ENCODE measurements at places on chromosomes 5 and 9.
A peak's percentile ranks its signal among the peaks of the same experiment; 100 is the strongest.

GRCh38 chr5:129930221-129930620, 26.0 kb downstream of the CHSY3 start:
- no peak for DNase-seq

DNA sequence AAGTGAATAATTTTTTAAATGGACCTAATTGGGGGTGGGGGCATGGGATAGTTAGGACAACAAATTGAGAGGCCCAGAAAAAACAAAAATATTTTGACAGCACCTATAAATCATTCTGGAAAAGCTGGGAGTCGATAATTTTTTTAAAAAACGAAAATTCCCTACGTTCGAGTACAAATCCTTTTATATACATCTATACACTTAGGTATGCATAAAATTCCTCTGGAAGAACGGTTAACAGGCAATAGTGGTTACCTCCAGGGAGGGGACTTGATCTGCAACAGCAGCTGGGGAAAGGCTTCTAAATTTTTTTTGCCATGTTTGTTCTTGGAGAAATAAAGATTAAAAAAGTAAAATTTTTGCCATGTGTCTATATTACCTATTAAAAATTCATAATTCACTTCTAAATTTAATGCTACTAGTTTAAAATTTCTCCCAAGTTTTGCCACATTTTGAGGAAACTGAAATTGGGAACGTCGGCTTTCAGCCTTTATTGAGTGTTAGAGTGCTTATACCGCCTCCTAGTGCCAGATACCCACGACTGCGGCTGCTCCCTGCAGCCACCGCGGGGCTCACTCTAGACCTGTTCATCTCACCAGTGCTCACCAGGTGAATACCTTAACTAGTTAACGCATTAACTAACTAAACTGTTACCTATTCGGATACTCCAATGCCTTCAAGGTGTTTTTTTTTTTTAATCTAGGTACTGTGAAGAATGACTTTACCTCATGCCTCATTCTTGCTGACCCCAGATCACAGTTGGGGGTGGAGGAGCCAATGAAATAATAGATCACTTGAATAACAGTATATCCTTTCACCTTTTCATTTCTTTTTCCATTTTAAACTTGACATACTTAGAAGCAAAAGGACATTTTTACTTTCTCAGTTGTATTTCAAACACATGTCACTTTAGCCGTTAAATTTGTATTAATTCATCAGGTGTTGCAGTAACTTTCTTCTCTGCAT, 1.8 kb upstream of the BHMT start:
- DNase-seq: no peak

DNA sequence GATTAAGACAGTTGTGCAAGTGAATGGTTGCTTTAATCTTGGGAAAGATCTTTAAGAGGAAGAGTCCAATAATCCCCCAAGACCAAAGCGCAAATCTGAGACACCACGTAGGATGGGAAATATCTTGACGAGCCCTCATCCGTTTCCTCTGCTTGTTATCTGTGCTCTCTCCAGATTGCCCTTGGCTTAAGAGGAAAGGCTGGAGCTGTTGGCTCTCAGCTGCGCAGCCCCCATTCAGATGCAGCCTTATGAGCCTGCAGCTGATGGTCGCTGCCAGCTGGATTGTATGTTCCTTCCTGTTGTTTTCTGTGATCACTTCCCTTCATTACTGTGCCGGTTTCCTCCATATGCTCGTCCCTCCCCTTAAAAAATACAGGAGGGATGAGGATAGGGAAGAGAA, 47.7 kb downstream of the PWWP2A start:
- DNase-seq: no peak

GRCh38 chr5:98454407-98454806, 319.1 kb upstream of the RGMB start:
- DNase-seq: no peak

GRCh38 chr5:140690376-140690932, 716 bp downstream of the HARS1 start:
- DNase-seq: no peak

- DNase-seq: no peak
These were observed 235.9 kb downstream of the FER start for GRCh38 chr5:108983461-108984092.

GRCh38 chr9:126301985-126302603, 24.5 kb upstream of the MVB12B start:
- DNase-seq: peak; percentile 47

GRCh38 chr9:93724852-93725251, 148.5 kb downstream of the PHF2 start:
- no peak for DNase-seq

- no peak for DNase-seq
These were observed 367.9 kb upstream of the GRAMD2B start for GRCh38 chr5:126055348-126055729.

GRCh38 chr5:52846182-52846842, 58.6 kb downstream of the ITGA1 start:
- no peak for DNase-seq

GRCh38 chr9:113541019-113541900, 77.7 kb downstream of the RGS3 start:
- no peak for DNase-seq

DNA sequence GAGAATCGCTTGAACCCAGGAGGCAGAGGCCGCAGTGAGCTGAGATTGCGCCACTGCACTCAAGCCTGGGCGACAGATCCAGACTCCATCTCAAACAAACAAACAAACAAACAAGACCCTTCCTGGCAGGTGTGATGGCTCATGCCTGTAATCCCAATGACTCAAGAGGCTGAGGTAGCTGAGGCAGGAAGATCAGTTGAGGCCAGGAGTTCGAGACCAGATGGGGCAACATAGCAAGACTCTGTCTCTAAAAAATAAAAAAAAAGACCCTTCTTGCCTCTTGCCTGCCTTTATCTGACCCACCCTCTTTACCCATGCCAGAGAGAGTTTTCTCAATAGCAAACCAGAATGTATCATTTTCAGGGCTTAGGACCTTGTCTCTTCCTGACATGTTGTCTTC, 8.8 kb upstream of the PANK3 start:
- no peak for DNase-seq

DNA sequence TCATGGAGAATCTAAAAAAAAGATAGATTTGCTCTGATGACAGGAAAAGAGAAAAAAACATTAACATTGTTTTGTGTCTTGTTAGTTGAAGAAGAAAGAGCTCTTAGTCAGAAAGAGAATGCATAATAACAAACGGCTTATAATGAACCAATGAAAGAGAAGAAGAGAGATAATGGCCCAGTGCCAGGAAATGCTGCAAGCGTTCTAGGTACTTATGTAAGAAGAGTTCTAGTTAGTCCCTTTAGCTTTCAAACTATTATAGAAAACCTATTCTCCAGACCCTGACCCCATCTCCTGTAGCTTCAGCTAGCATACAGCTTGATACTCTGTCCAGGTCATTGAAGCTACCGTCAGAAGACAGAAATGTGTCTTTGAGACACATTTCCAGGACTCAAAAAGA, 70.2 kb downstream of the FBXL17 start:
- DNase-seq: no peak

- DNase-seq: no peak
These were observed 223.2 kb upstream of the ACO1 start for GRCh38 chr9:32161209-32161608.

- DNase-seq: peak; percentile 9
These were observed 29.4 kb downstream of the SYK start for GRCh38 chr9:90830977-90831376.

- DNase-seq: no peak
These were observed 13.5 kb downstream of the TXNDC15 start for GRCh38 chr5:134887593-134888159.

DNA sequence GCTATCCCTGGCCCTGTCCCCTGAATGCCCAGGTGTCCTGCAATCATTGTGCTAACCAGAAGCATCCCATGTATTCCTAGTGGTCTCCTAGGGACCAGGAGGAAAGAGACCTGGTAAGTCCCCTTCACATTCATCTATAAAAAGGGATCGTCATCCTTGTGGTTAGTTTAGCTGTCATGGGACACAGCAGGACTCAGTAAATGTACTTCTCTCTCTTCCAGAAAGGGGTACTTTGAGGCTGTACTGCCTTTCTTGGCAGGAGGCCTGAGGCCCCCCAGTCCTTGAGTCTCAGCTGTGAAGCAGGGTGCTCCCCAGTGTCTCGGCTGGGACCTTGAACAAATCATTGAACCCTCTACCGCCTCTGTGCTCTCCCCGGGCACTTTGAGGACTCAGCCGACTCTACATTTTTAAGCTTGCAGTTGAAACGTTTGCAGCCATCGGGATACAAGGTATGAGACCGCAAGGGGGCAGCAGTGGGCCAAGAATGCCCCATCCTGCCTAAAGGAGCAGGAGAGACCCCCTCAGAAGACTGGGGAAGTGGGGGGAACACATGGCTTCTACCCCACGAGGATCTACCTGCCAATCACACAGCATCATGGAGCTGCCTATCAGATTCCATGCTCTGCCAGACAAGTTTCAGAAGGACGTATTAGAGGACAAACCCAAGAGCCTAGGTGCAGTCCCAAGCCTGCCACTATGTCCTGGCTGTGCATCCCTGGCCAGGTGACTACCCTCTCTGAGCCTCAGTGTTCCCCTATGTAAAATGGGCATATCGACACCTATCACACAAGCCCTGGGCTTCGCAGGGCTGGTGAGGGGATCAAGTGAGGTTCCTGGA, 2.4 kb upstream of the PHYKPL start:
- DNase-seq: no peak

DNA sequence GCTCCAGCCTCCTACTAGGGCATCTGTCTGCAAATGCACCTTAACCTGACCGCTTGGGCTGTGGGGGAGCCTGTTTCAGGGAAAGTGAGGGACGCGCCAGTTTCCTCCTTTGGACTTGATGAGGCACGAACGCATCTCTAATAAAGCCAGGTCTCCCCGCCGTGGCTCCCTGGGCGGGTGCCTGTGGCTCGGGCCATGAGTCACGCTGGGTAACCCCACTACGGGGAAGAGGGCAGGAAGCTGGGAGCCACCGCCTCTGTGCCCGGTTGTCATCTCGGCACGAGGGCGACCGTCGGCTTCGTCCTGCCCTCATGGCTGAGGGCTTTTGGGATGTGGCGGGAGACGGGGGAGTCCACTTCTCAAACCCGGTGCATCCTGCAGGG, 12.1 kb downstream of the NOTCH1 start:
- peak; percentile 88 for DNase-seq

- DNase-seq: no peak
These were observed 1.7 kb upstream of the SLC34A1 start for GRCh38 chr5:177382423-177383029.

GRCh38 chr5:166286832-166287231, 2004.6 kb upstream of the WWC1 start:
- DNase-seq: no peak

- no peak for DNase-seq
These were observed 465.3 kb upstream of the ARRDC3 start for GRCh38 chr5:91848453-91848852.

DNA sequence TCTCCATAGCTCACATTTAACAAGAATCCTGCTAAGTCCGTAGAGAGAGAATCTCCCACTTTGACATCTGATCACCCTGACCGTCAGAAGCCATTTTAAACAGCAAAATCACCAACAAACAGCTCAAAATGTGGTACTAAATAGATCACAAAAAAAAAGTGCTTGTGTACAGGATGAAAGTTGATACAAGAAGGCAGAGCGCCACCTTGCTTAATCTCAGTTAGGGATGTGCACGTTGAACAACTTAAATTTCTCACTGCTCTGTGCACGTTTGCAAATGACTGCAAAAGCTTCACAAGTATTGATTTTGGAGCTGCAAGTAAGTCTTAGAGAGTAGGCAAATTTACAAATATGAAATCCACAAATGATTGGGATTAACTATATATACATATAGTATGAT, 63.1 kb upstream of the NREP start:
- DNase-seq: no peak

DNA sequence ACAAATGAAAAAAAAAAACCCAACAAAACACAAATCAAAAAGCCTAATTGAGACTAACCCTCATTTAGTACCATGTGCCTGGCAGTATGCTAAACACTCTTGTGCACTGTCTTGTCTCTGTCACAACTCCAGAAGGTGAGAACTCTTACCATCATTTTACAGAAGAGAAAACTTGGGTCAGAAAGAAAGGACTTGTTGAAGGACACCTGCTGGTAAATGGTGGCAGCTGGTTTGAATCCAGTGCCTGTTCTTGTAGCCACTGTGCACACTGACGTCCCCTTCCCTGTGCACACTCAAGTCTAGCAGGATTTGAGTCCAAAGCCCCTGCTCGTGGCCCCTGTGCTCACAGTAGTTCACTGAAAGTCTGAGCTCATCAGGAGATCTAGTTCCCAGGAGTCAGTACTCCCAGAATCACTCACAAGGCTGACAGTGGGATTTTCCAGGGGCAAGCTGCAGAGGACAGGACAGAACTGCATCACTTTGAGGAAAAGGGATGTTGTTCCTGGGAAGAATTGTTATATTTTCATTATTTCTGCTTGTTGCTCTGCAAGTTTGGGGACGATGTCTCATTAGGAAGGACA, 43.0 kb upstream of the HSD17B4 start:
- DNase-seq: no peak

- peak; percentile 10 for DNase-seq
These were observed 84.6 kb upstream of the FBXW11 start for GRCh38 chr5:172090976-172091547.

DNA sequence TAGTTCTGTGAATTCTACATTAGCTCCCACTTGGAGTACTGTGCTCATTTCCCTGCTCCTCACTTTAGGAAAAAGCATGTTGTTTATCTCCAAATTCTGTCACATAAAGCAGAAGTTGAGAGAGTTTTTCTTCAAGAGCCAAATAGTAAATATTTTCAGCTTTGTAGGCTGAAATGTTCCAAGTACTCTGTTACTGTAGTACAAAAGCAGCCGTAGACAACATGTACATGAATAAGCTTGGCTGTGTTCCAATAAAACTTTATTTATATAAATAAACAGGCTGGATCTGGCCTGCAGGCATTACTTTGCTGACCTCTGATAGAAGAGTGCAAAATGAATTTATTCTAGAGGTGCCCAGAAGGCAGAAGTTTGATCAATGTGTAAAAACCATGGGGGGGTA, 73.0 kb upstream of the AGXT2 start:
- no peak for DNase-seq

DNA sequence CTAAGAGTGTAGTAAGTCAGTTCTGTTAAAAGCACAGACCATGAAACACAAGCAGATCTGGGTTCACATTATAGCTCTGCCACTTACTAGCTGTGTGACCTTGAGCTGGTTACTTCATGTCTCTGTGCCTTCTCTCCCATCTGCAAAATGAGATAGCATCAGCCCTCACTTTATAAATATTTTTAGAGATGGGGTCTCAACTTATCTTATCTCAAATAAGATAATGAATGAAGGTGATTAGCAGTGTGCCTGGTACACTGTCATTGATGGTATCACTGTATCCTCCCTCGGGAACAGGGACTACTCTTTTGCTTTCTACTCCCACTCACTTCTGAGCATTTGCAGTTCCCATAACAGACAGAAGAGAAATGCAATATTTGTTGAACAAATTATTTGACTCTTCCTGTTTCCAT, 52.4 kb downstream of the GALNT10 start:
- DNase-seq: no peak

- DNase-seq: no peak
These were observed 184.8 kb downstream of the PBX3 start for GRCh38 chr9:125932012-125932411.

- DNase-seq: no peak
These were observed 179.3 kb upstream of the MVB12B start for GRCh38 chr9:126147186-126147935.

- no peak for DNase-seq
These were observed 117.8 kb downstream of the MAST4 start for GRCh38 chr5:66713998-66714397.
